Adipocyte (in vitro differentiated cells): ENCODE measurements at places on chromosomes 16 and 17.

DNA sequence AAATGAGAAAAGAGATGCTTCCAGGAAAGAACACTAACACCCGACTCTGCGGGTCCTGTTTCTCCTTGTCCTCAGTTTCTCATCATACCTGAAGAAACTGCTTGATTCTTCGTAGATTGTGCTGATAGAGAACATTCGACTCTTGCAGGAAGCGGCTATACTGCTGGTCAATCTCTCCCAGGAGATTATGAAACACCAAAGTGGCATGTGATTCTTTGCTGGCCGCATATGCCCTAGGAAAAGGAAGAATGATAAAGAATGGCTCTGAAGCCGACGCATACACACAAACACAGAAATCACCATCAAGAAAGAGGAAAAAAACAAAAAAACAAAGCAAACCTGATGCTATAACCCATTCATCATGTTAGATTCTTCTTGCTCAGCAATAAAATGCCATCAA lies 41.8 kb downstream of the STAT3 start:
- no peak for DNase-seq

GRCh38 chr17:60506312-60506711 lies 19.7 kb downstream of the APPBP2 start:
- peak; percentile 55 for DNase-seq

- no peak for DNase-seq
Observed at GRCh38 chr16:19735074-19735867, 17.2 kb downstream of the IQCK start.

DNA sequence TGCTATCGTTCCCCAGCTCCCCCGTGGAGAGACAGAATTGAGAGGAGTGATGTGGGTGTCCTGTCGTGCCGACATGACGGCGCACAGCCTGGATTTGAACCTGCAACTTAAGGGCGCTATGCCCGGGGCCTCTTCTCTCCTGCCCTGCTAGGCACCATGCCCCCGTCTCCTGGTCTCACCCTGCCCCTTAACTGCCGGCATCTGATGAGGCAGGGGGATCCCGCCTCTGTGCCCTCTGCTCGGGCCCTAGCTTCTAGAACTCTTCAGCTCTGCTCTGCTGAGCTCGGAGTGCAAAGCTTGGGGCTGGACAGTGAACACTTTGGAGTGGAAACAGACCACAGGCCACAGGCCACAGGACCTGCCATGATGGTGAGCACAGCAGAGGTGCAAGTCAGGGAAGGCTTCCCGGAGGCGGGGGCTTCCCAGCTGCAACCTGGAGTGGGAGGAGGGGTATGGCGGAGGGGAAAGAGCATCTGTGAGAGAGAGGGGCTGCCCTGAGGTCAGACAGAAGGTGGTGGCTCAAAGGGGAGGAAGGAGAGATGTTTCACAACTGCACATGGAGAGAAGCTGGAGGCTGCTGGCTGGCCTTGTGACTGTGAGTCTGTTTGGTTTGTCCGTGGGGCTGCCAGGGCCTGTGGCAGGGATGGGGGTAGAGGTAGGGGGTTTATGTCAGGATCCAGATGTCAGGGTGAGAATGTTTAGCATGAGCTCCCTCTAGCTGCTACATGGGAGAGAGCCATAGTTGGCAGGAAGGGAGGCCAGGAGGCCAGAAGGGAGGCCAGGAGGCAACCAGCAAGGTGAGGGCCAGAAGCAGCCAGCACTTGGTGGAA lies 107.8 kb downstream of the CRLF3 start:
- DNase-seq: peak; percentile 15

DNA sequence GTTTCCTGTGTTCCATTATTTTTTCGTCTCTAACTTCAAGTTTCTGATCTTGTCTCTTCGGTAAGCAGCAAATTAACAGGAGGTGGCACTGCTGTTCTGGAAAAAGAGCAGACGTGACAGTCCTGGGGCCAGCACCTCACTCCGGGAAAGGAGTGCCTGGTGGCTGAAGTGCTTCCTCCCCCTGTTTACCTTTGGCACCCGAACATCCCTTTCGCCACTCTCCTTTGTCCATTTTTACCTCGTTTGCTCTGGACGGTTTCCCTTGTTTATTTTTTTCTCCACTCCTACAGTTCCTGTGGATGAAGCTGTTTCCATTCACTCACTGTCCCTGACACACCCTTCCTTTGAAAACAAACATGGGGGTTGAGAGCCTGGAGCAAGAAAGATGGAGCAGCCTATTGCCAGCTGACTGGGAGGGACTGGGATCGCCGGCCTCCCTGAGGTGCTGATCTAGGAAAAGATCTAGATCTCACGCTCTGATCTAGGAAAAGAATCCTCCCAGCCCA lies 12.6 kb downstream of the SAP30BP start:
- peak; percentile 51 for DNase-seq

DNA sequence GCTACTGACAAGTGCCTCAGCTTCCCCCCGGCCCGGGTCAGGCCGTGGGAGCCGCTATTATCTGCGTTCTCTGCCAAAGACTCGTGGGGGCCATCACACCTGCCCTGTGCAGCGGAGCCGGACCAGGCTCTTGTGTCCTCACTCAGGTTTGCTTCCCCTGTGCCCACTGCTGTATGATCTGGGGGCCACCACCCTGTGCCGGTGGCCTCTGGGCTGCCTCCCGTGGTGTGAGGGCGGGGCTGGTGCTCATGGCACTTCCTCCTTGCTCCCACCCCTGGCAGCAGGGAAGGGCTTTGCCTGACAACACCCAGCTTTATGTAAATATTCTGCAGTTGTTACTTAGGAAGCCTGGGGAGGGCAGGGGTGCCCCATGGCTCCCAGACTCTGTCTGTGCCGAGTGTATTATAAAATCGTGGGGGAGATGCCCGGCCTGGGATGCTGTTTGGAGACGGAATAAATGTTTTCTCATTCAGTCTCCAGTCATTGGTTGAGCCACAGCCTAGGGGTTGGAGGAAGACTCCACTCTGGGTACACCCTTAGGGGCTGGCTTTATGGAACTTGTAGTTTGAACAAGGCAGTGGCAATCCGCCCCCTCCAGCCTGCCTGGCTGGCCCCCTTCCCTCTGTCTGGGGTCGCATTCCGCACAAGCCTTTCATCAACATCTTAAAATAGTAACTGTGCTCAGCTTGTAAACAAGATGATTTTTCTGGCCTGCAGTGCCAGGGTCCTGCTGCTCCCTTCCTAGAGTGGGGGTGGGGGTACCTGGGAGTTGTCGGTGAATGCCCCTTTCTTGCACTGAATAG lies 4.1 kb downstream of the SYNGR2 start:
- peak; percentile 10 for DNase-seq

GRCh38 chr17:82300707-82301270 lies 16.6 kb downstream of the CD7 start:
- DNase-seq: peak; percentile 77

DNA sequence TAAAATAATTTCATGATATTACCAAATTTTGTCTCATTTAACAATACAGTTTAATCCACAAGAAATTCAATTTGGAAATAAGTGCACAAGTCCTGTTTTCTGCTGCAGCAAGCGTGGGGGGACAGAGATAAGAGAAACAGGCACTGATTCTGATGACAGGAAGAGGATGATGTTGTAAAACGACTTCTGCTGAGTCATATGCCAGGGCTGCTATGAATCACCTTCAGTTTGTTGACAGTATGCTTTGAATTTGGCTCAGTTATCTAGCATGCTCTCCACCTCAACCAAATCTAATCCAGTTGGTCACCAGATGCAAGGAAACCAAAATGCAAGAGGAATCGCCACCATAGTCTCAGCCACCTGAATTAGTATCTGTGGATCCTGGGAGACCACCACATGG lies 244.1 kb upstream of the MON1B start:
- peak; percentile 85 for DNase-seq

GRCh38 chr17:38747463-38748148 lies 530 bp downstream of the PCGF2 start:
- peak; percentile 78 for DNase-seq

- no peak for DNase-seq
Observed at GRCh38 chr16:30533748-30534367, 800 bp downstream of the ZNF747 start.

DNA sequence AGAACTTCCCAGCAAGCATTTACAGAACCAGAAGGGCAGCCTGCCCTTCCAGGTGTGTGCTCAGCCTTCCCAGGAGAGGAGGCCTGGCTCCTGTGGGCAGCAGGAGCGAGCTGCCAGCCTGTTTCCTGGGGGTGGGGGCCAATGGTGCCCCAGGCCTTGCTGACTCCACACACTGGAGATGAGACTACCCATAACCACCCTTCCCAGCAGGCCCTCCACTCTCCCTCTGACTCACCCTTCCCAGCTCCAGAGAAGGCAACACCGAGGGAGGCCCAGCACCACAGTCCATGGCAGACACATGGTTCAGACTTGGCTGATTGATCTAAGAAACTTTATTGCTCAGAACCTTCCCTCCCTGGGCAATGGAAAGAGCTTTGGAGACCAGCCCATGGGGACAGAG lies 1.8 kb upstream of the PRSS53 start:
- DNase-seq: peak; percentile 14
